ENCODE measurements at places on chromosomes 4 and X. TPM values are rescaled to one million over a fixed set of nuclear protein-coding genes. Genes with fewer than 3 reads are reported as not detected.

GRCh38 chrX:124804962-124805361, 458.6 kb downstream of the SH2D1A start:
- DNase-seq: no peak

DNA sequence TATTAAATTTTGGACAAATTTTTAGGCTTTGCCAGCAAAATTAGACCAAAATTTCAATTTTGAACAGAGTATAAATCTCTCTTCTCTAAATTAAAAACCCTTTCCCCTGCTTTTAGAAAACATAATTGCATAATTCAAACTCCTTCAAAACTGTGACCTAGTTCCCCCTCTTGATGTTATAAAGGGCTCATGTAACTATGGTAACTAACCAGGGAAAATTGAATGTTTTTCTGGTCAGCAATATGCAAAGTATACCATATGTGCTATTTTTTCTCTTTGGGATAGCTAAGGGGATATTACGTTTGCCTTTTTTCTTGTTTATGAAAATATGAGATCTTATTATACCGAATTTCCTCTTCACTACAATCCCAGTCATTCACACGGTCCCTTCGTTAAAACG, 5.1 kb upstream of the ING2 start:
- no peak for DNase-seq

GRCh38 chr4:148055844-148056243, 324.0 kb downstream of the ARHGAP10 start:
- DNase-seq: no peak

- DNase-seq: no peak
These were observed 407.4 kb upstream of the AADAT start for GRCh38 chr4:170497112-170497511.

DNA sequence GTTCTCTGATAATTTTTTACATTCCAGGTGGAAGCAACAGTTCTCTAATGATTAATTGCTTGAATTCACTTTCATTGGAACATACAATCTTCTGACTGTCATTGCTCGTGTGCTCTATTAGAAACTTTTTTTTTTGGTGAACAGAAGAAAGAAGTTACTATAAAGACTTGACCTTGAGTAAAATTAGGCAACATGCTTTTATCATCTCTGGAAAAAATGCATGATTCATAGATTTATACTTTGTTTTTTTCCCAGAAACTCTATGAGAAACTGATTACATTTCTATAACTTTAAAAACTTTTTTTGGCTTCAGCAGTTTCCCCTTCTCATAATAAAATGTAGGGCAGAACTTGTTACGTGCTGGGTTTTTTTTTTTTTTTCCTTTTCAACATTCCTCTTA, 167.6 kb downstream of the ARHGAP10 start:
- DNase-seq: no peak

DNA sequence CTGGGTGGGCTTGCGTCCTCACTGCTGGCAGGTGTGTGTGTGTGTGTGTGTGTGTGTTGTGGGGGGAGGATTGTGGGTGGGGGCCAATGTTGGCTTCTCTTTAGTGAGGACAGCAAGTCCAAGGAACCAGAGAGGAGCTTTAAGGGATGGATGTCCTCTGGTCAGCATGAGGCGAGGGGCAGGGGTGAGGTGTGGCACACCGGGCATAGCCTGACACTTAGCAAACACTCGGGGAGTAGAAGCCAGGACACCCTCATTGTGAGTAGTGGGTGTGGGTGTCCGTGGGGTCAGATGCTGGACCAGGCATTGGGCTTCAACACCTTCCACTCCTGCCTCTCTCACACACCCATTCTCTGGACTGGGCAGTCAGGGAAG, 2.8 kb downstream of the SORCS2 start:
- no peak for DNase-seq

DNA sequence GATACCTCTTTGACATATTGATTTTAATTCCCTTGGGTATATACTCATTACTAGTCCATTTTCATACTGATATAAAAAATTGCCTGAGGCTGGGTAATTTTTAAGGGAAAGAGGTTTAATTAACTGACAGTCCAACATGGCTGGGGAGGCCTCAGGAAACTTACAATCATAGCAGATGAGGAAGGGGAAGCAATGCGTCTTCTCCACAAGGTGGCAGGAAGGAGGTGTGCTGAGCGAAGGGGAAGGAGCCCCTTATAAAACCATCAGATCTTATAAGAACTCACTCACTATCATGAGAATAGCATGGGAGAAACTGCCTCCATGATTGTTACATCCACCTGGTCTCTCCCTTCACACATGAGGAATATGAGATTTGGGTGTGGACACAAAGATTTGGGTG, 42.4 kb downstream of the MSX1 start:
- no peak for DNase-seq

- no peak for DNase-seq
These were observed 243.8 kb downstream of the PPP3CA start for GRCh38 chr4:101103381-101104142.

DNA sequence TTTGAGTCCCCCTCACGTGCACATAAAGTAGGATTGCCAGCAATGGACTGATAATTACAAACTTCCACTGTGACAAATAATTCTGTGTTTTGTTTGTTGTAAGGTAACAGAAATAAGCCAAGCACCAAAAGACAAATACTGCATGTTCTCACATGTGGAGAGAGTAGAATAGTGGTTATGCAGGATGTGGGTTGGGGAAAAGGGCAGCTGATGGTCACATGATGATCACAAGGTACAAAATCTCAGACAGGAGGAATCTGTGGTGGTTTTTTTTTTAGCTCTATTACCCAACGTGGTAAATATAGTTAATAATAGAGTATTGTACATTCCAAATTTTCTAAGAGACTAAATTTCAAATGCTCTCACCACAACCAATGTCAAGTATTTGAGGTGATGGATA, 182.3 kb downstream of the BANK1 start:
- DNase-seq: no peak

DNA sequence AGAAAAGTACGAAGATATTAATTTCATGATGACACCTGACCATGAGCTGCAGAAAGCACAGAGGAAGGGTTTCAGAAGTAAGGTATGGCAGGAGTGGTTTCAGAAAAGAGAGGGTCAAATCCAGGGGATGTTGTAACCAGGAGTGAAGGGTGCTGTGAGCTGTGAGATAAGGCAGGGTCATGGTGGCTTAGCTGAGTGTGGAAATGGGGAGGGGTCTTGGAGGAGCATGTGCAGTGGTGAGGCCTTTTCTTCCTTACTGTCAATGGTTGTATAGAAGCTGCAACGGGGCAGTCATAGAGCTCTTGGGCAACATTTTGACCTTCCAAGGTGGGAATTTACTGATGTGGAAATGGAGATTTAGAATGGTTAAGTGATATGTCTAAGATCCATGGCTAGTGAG, 2.5 kb downstream of the ANAPC4 start:
- no peak for DNase-seq

- no peak for DNase-seq
These were observed 164.4 kb downstream of the RBMX2 start for GRCh38 chrX:130566028-130566683.

FRAS1 gene
- total RNA-seq: 2.5 TPM

IL2RG gene
- 0.89 TPM for total RNA-seq

ATP7A gene
- 4.5 TPM for total RNA-seq

UGT2B15 gene
- total RNA-seq: not detected

SPARCL1 gene
- 361 TPM for total RNA-seq

SSX2 gene
- total RNA-seq: not detected

PFKFB1 gene
- total RNA-seq: 0.16 TPM
